ENCODE measurements at places on chromosomes 11 and 22.

GRCh38 chr11:129282634-129283033 is 90.5 kb upstream of the ARHGAP32 start:
- no peak for DNase-seq

GRCh38 chr11:86101941-86102407 is 33.1 kb upstream of the PICALM start:
- no peak for DNase-seq

GRCh38 chr11:35335226-35335625 is 84.1 kb downstream of the SLC1A2 start:
- no peak for DNase-seq

- DNase-seq: no peak
Measured at GRCh38 chr11:125264100-125265022, 99.8 kb downstream of the PKNOX2 start.

GRCh38 chr22:48711031-48711431 is 1116.6 kb downstream of the BRD1 start:
- DNase-seq: no peak

DNA sequence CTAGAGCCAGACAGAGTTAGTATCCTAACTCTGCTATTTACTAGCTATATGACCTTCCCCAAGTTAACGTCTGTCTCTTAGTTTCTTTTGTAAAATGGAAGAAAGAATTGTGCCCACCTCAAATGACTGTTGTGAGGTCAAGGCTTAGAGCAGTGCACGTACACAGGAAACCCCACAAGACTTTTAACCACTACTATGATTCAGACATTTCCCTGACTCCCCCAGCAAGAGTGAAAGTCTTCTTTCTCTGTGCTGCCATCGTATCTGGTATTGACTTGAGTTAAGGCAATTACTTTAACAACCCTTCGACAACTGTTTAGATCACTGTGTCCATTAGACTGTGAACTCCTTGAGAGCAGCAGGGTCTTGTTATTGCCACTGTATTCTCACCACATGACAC is 2.6 kb upstream of the OR52W1 start:
- peak; percentile 11 for DNase-seq

DNA sequence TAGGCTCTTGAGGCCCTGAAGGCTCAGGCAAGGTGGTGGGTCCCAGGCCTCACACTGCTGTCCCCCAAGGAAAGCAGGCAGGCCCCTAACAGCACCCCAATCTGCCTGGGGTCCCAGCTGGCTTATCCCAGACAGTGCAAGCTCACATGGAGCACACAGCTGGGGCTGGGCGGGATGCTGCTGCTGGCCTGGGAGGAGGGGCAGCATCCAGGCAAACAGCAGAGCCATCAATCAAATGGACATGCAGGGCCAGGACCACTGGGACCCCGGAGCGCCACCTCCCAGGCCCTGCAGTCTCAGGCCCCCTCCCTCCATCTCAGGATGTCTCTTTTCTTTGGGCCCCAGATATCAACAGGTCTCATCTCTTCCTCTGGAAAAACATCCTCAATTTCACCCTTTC is 140.3 kb downstream of the BRD1 start:
- DNase-seq: no peak

GRCh38 chr11:122319691-122320620 is 203.9 kb upstream of the BLID start:
- DNase-seq: no peak

DNA sequence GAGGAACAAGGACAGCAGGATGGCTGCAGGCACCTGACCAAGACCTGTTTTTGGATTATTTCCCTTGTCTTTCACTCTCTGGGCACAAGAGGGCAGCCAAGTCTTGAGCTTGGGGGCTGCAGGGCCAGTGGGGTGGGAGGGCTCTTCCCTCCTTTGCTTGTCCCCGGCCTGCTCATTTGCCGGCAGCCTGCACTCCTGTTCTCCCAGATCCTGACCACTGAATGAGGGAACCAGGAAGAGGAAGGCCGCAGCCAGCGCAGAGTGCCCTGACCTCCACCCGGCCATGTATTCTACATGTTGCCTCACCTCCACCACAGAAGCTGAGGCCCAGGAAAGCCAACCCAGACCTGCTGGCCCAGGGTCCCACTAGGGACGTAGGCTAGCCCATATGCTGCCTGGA is 15.5 kb upstream of the NNMT start:
- no peak for DNase-seq

DNA sequence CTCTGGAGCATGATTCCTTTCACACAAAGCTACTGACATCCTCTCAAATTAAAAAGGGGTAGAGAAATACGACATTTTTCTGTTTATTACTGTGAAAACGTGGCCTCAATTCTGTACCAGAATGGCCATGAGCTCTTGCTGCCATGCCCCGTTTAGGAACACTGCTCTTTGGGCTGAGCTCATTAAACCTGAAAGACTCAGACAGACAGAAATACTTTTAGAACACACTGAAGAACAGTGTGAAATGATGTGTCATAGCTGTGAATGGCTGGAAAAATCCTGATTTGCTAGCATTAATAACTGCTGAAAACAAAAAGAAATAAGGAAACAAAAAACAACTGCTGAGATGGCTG is 32.2 kb upstream of the TMEM135 start:
- DNase-seq: no peak

DNA sequence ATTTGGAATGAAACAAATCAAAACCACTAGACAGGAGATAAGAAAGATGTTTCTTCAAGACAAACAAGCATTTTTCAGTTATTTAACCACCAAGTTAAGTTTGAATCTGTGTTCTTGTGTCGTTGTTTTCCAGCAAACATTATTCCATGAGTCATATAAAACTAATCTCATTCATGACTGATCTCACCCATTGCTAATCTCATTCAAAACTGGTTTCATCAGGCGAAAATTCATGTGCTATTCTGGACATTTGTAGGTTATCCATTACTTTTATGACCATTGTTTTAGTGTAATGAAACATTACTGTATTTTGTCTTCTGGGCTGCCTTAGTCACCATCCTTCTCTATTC is 221.8 kb downstream of the DDX10 start:
- DNase-seq: no peak

DNA sequence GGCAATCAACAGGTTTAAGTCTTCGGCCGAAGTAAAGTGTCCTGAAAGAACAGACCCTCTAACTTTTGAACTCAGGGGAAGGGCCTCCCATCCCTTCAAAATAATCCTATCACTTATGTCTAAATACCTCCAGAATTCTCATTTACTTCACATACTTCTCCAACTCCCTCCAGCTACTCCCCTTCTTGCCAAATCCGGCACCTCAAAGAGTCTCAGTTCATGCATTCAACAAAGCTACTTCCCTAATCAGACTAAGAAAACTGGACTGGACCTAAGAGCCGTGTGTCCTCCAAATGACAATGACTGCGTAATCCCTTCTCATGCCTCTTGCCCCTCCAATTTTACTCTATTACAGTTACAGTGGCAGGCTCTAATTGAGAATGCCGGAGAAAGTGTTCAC is 1.3 kb downstream of the DDB1 start:
- no peak for DNase-seq

DNA sequence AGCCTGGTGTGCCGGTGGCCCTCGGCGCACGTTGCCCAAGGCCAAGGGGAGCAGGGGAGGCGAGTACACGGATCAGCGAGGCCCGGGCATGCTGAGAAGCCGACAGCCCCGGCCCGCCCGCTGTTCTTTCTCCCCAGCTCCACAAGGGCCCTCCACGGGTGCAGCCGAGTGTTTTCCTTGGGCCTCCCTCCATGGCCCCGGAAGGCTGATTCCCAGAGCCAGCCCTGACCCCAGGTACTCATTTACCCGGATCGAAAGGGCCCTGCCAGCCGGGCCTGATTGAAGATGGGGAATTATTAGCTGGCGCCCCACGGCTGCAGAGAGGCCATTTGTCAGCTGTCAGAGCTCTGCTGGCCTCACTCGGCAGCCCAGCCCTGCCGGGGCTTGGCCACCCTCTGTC is 53.1 kb downstream of the WNT7B start:
- no peak for DNase-seq

DNA sequence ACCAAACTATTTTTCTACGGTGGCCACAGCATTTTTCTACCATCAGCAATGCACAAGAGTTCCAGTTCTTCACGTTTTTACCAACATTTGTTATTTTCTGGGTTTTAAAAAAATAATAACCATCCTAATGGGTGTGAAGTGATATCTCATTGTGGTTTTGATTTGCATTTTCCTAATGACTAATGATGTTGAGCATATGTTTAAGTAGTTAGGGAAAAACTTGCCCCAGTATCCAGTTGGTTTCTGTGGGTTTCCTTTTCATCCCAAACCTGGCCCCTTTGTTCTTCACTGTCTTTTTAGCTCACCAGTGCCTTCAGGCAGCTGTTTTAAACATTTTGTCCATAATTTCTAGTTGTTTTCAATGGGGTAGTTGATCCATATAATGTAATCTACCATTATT is 14.7 kb upstream of the PTS start:
- no peak for DNase-seq

- DNase-seq: no peak
Measured at GRCh38 chr11:59641156-59641555, 25.6 kb upstream of the OSBP start.

GRCh38 chr11:86446163-86446923 is 71.7 kb downstream of the CCDC81 start:
- DNase-seq: no peak

- no peak for DNase-seq
Measured at GRCh38 chr11:47649276-47649675, 6.9 kb upstream of the MTCH2 start.

DNA sequence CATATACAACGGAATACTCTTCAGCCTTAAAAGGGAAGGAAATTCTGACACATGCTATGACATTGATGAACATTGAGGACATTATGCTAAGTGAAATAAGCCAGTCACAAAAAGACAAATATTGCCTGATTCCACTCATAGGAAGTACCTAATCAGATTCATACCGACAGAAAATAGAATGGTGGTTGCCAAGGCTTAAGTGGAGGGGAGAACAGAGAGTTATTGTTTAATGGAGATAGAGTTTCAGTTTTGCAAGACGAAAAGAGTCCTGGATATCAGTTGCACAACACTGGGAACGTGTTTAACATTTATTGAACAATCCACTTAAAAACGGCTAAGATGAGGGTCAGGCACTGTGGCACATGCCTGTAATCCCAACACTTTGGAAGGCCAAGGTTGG is 45.6 kb upstream of the HIPK3 start:
- no peak for DNase-seq

DNA sequence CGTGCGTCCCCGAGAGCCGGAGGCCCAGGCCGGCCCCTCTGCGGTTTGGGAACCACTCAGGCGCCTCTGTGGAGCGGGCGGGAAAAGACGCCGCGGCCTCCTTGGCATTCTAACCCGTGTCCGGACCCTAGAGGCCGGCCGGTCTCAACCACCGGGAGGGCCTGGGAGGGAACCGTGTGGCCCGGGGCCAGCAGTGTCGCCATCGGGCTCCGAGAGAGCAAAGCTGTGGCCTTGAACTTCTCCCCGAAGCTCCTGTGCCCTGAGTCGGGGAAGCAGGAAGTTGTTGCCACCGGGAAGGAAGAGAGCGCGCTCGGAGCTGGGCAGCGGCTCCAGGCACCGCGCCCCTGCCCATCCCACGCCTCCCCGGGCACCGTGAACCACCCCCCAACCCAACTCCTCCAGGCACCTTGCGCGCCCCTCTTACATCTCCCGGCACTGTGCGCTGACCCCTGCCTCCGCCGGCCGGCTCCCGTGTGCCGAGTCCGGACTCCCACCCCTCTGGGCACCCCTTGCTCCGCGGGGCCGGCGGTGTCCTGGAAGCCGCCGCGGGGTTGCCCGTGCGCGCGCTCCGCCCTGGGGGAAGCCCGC is 80.0 kb upstream of the PPARA start:
- peak; percentile 23 for DNase-seq

GRCh38 chr22:41822317-41823057 is 10.4 kb upstream of the SREBF2 start:
- peak; percentile 84 for DNase-seq

- no peak for DNase-seq
Measured at GRCh38 chr11:113553915-113554314, 78.7 kb upstream of the DRD2 start.

DNA sequence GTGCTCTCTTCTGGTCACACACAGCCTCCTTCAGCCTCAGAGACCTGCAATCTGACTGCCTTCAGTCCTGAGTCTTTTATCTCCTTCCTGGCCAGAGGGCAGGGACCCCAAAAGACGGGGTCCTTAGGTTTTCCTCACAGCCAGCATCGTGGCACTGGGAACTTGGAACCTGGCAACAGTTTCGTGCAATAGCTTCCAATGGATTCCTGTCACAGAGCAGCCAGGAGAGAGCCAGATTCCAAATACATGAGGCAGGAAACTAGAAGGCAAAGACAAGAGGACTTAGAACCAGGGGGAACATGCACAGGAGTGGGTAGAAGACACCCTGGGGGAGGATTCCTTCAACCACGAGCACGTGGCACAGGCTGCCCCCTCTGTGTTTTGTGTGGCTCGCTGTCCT is 48.6 kb downstream of the C11orf91 start:
- DNase-seq: no peak

- no peak for DNase-seq
Measured at GRCh38 chr11:20117291-20117690, 43.0 kb downstream of the DBX1 start.

DNA sequence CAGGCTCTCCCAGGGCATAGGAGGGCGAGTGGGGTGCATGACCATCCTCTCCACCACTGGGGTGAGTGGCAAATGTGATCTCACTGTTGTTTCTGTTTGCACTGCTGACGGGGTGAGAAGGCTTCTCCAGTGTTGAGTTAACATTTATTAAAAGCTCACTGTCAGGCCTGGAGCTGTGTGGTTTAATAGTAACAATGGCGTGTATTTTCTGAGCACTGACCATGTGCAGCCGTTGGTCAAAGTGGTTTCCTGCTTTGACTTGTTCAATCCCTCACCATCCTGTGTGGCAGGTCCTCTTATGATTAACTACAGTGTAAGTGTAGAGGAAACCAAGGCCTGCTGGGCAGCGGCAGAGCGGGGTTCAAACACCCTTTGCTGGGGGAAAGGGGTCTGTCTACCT is 4.4 kb downstream of the A4GALT start:
- no peak for DNase-seq

DNA sequence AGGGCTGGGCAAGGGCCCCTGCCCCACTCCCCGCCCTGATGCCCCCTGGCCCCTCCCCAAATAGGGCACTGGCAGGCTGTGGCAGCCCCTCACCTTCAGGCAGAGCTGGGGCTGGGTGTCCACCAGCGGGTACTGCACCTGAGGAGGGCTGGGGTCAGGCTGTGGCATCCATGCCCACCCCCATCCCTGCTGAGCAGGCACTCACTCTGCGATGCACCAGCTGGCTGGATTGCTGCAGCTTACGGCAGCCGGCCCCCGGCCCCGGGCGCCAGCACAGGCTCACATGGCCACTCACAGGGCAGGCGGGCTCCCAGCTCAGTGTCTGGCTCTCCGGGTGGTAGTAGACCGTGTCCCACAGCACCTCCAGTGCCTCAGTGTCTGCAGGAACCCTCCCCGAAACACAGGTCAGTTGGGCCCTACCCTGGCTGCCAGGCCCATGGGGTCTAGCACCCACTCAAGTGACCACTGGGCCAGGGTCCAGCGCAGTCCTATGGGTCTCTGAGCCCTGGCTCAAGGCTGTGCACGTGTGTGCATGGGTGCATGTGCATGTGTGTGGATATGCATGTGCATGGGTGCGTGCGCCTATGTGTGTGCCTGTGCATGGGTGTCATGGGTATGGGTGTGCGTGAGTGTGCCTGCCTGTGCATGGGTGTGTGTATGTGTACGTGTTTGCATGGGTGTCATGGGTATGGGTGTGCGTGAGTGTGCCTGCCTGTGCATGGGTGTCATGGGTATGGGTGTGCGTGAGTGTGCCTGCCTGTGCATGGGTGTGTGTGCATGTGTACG is 14.4 kb downstream of the IL17REL start:
- no peak for DNase-seq

GRCh38 chr11:13052130-13052571 is 43.0 kb downstream of the RASSF10 start:
- DNase-seq: no peak
